ENCODE measurements at places on chromosomes 11 and 22.
A peak's percentile ranks its signal among the peaks of the same experiment; 100 is the strongest.

GRCh38 chr22:41963453-41964111 lies 5.7 kb upstream of the SEPTIN3 start:
- no peak for DNase-seq

DNA sequence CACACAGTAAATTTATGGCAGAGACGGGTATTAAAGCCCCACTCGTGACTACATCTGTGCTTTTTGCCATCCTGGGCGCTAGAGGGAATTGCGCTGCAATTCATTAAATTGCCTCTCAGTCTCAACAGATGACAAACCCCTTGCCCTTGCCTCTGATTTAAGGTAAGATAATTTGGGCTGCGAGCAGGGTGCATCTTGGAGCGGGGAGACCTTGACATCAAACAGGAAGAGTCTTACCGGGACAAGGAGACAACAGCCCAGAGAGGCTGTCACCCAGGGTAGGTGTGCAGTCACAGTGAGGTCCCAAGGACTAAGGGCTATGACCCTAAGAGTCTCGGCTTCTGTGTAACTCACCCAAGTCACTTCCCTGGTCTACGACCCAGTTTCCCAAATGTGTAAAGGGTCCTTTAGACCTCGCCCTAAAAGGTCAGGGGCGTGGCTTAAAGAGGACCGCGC lies 449 bp upstream of the TOM1 start:
- DNase-seq, result peak; percentile 17

DNA sequence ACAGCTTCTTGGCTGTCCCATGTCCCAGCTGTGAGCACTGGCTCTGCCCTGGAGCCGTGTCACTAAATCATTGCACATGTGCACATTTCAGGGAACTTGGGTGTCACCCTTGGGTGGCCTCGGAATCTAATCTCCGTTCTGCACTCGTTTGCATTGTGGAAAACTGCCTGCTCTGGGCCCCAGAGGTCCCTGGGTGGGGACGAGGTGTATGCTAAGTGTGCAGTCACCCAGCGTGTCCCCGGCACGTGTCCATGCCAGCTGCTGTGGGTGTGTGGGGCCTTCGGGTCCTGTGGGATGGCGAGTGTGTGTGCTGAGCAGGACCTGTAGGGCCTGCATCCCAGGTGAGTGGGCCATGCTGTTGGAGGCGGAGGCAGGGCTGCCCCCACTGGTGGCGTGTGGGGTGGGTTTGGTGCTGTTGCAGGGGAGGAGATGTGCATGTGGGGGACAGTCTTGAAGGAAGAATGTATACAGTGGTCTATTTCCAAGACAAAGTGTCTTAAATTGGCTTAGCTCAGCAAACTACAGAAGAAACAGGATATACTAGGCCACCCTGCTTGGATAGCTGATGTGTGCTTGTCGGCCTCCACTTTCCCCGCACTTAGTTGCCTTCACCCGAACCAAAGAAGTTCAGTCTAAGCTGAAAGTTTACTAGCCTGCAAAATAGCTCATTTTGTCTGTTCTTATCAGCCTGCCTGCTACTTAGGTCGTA lies 14.6 kb downstream of the TANGO2 start:
- DNase-seq, result no peak

DNA sequence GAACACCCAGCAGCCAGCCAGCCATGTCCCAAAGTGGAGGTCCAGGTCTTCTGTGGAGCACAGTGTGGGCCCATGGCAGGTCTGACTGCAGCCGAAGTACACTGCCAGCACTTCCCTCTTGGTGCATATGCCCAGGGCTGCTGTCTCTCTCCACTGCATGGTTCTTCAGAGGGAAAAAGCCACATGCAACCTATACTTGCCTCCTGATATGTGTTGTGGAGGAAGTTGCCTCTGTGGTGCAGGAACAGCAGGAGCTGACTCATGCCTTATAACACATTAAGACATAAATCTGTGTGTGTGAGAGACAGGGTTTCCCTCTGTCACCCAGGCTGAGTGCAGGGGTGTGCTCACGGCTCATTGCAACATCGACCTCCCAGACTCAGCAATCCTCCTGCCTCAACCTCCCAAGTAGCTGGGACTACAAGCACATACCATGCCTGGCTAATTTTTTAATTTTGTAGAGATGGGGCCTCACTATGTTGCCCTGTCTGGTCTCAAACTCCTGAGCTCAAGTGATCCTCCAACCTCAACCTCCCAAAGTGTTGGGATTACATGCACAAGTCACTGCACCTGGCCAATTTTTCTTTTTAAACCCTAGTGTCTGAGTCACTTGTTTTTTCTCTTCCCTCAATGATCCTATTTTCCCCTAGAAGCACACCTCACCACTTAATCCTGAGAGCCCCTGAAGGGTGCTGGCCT lies 98.8 kb downstream of the MPPED2 start:
- DNase-seq, result peak; percentile 44

DNA sequence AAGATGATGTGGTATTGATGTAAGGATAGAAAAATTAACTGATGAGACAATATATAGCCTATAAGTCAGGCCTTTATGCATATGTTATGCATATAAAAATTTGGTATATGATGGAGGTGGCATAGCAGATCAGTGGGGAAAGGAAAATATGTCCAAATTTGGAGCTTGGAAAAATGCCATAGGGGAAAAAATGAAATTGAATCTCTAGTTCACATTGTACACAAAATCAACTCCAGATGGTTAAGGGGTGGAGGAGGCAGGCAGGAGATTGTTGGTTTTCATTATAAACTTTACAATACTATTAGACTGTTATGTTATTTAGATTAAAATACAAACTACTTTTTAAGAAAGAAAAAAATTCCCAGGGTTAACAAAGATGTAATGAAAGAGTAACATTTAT lies 15.1 kb upstream of the CD3E start:
- no peak for DNase-seq

DNA sequence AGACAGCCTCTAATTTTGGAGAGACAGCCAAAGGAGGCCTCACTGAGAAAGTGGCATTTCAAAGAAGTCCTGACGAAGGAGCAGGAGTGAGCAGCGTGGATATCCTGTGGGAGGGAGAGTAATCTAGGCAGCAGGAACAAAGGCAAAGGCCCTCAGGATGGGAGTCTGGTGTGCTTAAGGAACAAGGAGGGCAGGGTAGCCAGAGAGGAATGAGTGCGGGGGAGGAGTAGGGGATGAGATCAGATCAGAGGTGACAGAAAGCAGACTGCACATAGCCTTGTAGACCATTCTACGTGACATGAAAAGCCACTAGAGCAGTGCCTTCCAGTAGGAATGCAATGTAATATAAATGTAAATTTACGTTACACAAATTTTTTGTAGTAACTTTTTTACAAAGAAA lies 5.6 kb downstream of the SLC36A4 start:
- no peak for DNase-seq

DNA sequence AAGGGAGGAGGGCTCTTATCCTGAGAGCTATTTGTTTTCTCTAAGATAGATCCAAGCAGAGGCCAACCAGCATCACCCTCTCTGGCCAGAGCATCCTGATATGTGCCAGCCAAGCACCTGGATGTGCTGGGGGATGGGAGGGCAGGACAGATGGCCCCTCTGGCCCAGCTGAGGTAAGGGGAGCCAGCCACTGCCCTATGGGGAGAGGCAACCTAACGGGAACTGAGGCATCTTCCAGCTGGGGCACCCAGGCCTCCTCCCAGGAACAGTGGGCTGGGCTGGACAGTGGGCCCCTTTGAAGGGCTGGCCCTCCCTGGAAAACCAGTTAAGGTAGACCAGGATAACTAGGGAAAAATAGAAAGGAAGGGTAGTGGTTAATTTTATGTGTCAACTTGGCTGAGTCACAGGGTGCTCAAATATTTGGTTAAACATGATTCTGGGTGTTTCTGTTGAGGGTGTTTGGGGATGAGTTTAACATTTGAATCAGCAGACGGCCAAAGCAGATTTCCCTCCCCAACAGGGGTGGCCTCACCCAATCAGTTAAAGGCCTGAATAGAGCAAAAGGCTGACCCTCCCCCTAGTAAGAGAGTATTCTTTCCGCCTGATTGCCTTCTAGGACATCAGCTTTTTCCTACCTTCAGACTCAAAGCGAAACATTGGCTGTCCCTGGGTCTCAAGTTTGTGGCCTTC lies 595.1 kb downstream of the BUD13 start:
- no peak for DNase-seq

- no peak for DNase-seq
Measured at GRCh38 chr11:15288863-15289262, 174.1 kb downstream of the INSC start.

DNA sequence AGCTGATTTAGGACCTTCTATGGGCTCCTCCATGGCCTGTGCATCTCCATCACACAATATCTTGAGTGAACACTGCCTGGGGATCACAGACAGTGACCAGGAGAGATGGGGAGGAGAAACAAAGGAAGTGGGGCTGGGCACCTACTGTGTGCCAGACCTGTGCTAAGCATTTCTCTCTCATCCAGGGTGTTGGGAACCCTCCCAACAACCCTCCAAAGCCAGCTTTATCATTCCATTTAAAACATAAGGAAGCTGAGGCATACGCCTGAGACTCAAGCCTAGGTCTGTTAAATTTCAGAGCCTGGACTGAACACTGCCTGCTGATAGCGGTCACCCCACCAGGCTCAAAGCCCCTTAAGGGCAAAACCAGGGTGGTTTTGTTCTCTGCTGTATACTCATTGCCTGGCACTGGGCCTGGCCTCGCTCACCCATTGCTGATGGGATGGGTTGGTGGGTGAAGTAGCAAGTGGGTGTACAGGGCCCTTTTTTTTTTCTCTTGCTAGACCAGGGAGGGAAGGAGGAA lies 130.1 kb downstream of the MN1 start:
- no peak for DNase-seq

GRCh38 chr11:18115360-18116127 lies 9.7 kb upstream of the SAAL1 start:
- DNase-seq, result peak; percentile 58

GRCh38 chr11:93822359-93822758 lies 28.1 kb downstream of the VSTM5 start:
- DNase-seq, result no peak

DNA sequence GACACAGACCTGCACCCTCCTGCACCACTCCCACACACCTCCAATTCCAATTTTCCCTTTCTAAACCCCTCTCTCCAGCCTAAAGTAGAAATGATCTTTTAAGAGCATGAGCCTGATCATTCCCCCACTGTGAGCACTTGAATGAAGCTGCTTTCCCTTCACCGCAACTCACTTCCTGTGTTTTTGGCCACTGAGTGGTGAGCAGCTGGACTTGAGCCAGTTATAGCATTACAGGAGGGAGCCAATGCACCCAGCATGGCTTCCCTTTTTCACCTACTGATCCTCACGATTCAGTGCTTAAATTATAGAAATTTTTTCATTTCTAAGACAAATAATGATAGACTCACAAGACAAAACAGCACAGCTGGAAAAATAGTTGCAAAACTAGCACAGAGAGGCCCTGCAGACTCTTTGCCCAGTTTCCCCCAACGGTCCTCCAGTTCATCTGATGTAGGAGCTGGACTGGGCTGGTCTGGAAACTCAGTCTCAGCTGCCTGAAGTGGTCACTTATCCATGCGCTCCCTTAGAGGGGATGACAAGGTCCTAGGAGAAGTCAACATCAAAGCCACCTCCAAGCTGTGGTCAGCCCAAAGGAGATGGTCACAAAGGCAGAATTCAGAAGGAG lies 9.7 kb upstream of the APOL4 start:
- no peak for DNase-seq

GRCh38 chr11:109733245-109733644 lies 311.3 kb downstream of the C11orf87 start:
- DNase-seq, result no peak

DNA sequence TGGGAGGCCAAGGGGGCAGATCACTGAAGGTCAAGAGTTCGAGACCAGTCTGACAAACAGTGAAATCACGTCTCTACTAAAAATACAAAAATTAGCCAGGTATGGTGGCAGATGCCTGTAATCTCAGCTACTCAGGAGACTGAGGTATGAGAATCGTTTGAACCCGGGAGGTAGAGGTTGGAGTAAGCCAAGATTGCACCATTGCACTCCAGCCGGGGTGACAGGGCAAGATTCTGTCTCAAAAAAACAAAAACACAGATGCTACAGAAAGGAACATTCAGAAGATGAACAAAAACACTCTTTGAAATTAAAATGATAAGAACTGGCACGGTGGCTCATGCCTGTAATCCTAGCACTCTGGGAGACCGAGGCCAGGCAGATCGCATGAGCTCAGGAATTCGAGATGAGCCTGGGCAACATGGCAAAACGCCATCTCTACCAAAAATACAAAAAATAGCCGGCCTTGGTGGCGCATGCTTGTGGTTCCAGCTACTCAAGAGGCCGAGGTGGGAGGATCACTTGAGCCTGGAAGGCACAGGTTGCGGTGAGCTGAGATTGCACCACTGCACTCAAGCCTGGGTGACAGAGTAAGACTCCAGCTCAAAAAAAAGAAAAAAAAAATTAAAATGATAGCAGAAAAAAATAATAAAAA lies 8.5 kb downstream of the RAB6A start:
- DNase-seq, result no peak

GRCh38 chr11:81005595-81005994 lies 1564.8 kb upstream of the TENM4 start:
- DNase-seq, result no peak

- no peak for DNase-seq
Measured at GRCh38 chr22:27748349-27748748, 53.2 kb downstream of the MN1 start.

DNA sequence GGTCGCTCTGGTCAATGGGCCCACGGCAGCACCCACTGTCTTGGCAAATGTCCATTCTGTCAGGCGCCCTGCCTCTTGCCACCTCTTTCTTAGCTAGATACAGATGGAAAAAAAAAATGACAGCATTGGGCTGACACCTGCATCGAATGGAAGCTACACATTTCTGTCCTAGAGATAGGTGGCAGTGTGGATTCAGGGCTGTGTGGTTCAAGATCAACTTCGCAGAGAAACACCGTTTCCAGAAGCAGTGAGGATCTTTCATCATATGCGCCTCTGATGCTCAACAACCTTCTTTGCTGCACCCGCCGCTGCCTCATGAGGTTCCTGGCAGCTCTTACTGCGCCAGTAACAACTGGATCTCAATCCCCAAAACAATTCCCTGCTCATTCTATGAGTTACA lies 236.3 kb downstream of the KIRREL3 start:
- DNase-seq, result no peak

- DNase-seq, result no peak
Measured at GRCh38 chr11:96311120-96311568, 31.9 kb downstream of the MAML2 start.
